Peyer's patch (tissue), 4 donors: ENCODE measurements at places on chromosomes 16 and 17. TPM values are rescaled to one million over a fixed set of nuclear protein-coding genes. Genes with fewer than 3 reads are reported as not detected.

DNA sequence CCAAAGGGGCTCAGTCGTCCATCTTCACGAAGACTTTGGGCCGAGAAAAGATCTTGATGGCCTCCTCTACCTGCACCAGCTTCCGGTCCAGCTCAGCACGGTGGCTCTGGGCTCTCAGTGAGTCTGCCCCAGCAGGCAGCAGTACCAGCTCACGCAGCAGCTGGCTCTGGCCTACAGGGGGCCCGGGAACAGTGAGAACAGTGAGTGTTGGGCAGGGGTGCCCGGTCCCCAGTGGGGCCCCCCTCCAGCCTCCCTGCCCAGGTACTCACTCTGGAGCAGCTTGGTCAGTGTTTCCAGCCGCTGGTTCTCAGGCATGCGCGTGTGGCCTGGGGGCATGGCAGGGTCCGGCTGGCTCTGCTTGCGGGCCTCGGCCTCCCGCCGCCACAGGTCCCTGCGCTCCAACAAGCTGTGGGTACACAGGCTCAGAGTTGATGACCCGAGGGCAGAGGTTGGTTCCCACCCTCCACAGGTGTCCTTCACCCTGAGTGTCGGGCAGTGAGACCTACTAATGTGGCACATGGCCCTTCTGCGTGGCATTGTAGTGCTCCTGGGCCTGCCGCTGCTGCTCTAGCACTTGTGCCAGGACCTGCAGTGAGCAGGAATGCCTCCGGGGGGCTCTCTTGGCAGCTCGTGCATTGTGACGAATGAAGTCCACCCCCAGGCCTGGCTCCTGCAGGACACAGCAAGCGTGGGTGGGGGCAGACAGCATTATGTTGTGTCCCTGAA lies 2.6 kb downstream of the PARD6A start:
- DNase-seq: no peak

GRCh38 chr17:42107597-42108576 lies 4.6 kb downstream of the DHX58 start:
- DNase-seq: peak; percentile 94

The NGFR gene
- 1.5 TPM for total RNA-seq

- DNase-seq: no peak
Measured at GRCh38 chr16:83233153-83233552, 574.6 kb upstream of the HSBP1 start.

The DDX19B gene
- 43.8 TPM for total RNA-seq

The KRTAP2-1 gene
- not detected for total RNA-seq

The HES7 gene
- not detected for total RNA-seq

The PRCD gene
- total RNA-seq: not detected
